Fibroblast of lung (primary cell): ENCODE measurements at places on chromosomes 11 and 22.

DNA sequence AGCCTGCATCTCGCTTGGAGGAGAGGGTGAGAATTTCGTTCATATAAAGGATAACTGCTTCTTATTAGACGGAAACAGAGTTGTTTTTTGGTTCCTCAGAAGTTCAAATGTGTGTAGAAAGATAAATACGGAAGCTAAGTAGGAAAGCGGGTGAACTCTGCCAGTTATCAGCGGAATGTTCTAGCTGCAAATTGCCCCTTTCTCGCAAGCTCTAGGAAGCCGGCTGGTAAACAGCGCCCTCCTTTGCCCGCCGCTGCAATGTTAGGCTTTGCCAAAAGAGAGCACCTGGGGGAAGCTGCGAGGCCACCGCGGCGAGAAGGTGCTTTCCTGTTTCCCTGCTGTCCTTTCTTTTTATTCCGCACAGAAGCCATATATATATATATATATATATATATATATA lies 67.0 kb downstream of the IGLL5 start:
- DNase-seq: no peak

DNA sequence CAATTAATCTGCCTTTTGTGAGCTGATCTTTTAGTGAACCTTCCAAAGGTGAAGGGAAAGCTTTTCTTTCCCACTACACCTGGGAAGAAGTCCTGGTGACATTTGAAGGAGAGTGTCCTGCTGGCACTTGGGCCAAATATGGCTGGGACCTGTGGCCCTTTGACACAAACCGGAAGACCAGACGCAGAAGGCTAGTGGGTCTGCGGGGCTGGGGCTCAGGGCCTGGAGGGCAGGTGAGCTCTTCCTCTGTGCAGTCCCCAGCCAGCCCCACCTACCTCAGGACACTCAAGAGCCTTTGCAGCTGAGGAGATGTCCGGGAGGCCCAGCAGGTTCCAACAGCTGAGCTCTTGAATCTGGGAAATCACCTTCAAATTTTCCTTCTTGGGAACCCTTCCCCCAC lies 138.0 kb upstream of the THY1 start:
- DNase-seq: no peak

- DNase-seq: no peak
Measured at GRCh38 chr11:84372381-84372950, 1086.3 kb upstream of the CCDC90B start.

DNA sequence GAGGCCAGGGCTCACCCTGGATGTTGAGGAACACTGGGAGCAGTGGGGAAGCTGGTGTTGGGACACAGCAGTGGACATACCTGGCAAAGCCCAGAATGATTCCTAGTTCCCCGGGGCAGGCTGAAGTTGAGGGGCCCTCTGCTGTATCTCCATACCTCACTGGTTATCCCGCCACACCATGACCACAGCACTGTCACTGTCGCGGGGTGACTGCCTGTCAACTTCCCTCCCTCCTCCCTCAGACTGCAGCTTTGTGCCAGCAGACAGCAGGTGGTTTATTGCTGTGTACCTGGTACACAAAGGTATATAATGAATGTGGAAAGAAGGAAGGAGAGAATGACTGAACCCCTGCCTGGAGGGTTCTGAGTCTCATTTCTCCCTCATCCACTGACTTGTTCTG lies 318.7 kb downstream of the TMEM135 start:
- DNase-seq: no peak

DNA sequence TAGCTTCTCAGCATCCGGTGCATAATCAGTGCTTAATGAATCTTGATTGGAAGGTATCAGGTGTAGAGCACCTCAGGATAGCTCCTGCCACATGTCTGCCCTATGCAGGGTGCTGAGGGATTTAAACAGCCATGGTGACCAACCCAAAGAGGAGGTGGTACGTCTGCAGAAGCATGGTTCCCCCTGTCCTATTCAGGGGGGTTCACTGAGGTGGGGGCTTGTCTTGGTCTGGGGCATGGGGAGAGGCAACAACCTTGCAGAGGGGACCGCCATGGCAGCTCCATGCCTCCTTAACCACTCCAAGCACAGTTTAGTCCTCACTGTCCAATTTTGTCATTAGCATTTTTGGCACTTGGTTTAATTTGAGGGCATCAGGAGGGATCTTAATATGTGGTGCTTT lies 24.9 kb downstream of the UBE2L3 start:
- no peak for DNase-seq

DNA sequence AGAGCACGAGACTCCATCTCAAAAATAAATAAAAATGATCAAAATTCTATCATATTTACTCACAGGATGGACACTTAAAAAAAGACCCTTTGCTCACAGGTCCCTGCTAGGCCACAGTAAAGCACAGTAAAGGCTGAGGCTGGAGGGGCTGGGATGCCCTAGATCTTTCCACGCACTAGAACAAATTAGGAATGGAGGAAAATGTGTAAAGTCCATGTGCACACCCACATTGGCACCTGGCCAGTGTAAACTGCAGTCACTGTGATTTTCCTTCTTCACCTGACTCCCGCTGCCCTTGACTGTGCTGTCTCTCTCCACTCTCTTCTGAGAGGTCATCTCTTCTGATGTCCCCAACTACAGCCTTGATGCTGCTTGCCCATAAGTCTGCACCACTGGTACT lies 195.5 kb downstream of the EFCAB6 start:
- no peak for DNase-seq

GRCh38 chr11:118608360-118609227 lies 1.2 kb downstream of the PHLDB1 start:
- peak; percentile 88 for DNase-seq

GRCh38 chr22:38569972-38570778 lies at the start of gene DMC1:
Gene DMC1, minus strand, starts transcription at chr22:38570183. Its CDS starts 1,927 bp downstream, at chr22:38568256.
- DNase-seq: peak; percentile 78

DNA sequence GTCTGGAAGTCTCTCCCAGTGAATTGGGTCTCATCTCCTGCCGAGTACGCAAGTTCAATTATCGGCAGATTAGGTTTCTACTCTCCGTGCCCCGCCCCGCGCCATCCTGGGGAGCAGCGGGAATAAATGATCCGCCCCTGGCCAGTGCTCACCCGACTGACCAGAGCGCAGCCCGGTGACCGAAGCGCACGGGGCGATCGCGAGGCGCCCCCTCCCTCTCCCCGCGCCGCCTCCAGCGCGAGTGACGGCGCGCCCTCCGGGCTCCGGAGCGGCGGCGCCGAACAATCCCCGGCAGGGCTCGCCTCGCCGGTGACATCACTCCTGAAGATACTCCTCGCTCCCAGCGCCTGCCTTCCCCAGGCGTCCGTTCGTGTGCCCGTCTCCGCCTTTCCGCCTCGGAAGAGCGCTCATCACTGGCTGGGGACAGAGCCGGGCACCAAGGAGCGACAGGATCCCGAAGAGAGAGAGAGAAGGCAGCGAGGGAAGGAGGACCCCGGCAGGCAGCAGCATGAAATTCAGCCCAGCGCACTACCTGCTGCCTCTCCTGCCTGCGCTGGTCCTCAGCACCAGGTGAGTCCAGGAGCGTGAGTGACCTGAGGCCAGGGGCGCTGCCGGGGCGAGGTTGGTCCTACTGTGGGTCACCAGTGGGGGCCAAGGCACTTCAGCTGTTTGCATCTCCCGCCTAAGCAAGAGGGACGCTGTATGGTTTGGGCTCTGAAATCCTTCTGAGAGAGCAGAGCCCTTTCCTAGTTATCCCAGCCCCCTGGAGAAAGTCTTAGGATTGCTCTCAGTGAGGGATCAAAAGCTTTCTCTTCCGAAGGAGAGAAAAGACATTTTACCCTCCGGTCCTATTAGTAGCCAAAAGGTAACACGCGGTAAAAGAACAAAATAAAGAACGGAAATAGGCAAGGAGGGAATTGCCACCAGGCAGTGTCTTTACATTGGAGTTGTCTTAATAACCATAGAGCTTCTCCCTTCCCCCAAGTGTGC lies at the start of gene LUZP2:
TSS of gene LUZP2 (plus strand) at position 318 of the 990 bp plus-strand sequence.
- peak; percentile 29 for DNase-seq

- DNase-seq: no peak
Measured at GRCh38 chr11:2665526-2666400, 34.0 kb downstream of the KCNQ1OT1 start.

DNA sequence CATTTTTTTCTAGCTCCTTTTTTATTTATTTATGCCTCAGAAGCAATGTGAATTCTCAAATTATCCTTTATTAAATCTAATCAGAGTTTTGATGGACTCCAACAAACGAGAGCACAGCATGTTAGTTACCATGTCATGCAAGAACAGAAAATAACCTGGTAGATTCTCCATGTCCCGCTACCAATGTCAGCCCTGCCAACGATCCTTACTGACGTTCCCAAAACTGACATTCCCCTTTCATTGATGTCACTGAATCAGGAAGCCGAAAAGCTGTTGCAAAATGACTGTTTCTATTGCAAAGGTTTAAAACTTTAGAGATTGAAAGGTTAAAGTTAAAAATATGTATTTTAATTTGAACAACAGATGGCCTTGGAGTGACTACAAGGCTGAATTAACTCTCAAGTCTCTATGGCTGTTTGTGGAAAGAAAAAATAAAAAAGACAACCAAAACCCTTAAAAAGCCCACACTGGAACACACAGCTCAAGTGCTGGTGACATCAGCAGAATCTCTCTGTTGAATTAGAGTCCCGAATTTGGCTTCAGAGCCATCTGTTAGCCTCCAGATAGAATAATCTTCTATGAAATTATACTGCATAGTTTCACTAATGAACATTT lies 96.8 kb downstream of the BDNF start:
- DNase-seq: no peak

DNA sequence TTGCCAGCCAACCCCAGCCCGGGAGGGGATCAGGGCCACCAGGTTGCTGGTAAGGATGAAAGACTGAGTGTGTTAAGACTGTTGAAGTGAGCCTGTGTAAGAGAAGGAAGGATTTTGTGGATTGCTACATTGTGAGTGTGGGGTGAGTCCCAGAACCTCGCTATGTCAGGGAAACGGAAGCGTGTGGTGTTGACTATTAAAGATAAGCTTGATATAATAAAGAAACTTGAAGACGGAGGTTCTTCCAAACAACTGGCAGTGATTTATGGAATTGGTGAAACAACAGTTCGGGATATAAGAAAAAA lies 627 bp downstream of the JRKL start:
- peak; percentile 39 for DNase-seq

DNA sequence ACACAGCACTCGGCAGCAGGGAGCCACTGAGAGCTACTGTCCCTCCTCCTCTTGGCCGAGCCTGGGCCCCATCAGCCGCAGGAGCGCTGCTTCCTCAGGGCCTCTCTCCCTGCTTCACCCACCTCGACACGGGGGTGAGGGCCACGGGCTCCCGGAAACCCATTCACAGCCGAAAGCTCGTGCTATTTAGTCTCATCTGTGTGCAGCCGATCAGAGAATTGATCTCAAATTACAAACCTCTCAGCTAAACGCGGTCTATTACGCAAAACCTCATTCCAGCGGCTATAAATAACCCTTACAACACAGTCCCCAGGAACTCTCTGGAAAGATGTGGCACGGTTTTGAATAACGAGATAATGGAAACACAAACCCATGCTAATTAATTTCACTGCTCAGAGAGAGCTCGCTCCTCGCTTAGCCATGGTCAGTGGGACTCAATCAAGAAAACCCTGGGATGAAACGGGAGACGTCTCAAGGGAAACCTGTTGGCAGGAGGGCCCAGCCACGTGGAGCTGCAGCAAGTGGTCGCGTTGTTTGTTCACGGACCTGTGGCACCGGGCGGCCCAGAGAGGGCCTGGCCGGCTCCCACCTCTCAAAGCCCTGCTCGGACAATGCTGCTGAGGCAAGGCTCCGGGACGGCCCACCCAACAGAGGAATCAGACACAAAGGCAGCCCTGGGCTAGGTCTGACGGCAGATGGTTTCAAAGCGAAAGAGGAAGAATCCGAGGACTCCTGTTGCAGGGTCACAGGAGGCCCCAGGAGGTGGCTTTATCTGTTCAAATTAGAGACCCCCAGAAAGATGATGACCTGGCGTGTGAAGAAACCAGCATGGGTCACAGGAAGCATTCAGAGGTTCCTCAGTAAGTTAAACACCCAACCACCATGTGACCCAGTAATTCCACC lies 210.5 kb downstream of the CTTN start:
- DNase-seq: peak; percentile 12

- no peak for DNase-seq
Measured at GRCh38 chr11:68379206-68379605, 66.8 kb downstream of the LRP5 start.

DNA sequence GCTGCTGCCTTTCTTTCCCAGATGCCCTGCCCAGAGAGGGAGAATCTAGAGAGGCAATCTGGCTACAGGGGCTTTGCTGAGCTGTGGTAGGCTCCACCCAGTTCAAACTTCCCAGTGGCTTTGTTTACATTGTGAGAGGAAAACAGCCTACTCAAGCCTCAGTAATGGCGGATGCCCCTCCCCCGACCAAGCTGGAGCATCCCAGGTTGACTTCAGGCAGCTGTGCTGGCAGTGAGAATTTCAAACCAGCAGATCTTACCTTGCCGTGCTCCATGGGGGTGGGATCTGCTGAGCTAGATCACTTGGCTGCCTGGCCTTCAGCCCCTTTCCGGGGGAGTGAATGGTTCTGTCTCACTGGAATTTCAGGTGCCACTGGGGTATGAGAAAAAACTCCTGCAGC lies 12.2 kb downstream of the BDNF start:
- no peak for DNase-seq

GRCh38 chr22:40204321-40205116 lies 26.8 kb downstream of the TNRC6B start:
- peak; percentile 72 for DNase-seq

DNA sequence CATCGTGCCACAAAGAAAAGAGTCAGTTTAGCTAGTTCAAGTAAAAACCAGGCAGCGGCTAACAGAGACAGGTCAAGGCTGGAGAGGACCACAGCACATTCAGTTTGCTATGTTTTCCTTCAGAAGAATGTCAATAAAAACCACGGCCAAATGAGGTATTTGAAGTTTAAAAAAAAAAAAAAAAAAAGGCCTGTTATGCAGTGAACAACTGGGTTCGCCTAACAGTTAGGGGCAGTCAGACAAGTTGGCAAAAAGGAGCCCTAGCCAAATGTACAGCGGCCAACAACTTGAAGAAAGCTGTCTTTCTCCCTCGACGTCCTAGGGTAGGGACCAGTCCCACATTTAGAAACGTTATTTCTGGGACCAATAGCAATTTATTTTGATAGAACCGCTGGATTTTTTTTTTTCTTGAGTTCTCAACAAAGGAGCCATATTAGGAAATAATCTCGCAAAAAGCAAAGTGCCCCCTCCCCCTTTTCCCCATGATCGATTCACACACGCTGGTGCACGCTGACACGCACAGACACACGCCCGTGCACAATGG lies 237.8 kb downstream of the TTC28 start:
- DNase-seq: no peak

DNA sequence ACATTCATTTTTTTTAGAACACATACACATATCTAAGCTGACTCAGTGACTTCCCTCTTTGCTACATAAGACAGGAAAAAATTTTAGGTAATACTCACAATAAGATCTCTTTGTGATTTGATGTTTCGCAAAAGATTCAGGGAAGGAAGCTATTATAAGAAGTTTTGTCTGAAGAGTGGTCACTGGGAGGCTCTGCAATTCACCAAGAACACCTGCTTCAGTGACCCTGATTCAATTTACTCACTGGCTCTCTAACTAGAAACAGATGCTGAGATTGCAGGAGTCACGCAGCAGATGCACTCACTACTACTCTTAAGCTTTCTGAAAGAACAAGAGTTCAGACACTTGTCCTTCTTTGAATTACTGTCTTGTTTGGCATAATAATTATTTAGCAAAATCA lies 193.6 kb upstream of the DDI1 start:
- peak; percentile 87 for DNase-seq
